ENCODE measurements at places on chromosomes 6 and 20.

DNA sequence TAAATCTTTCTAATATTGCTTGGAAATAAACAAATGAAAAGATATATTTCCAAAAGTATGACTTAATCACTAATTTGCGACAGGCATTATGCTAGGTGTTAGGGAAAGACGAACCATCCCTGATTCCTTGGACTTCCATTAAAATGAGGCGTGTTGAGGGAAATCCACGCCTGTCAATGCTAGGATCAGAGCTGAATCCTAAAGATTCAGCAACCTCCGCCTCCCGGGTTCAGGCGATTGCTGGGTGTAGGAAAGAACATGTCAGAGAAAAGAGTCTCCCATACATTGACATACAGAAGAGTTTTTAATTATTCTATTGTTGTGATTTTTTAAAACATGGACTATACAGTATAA lies 16.8 kb upstream of the PRSS16 start:
- DNase-seq = no peak

GRCh38 chr20:32984196-32984595 lies 20.0 kb downstream of the SUN5 start:
- no peak for DNase-seq

GRCh38 chr6:52994839-52995088 lies 320 bp downstream of the GSTA4 start:
- no peak for DNase-seq

GRCh38 chr6:137746264-137746663 lies 120.8 kb upstream of the TNFAIP3 start:
- DNase-seq = no peak

GRCh38 chr6:21451546-21452013 lies 142.0 kb upstream of the SOX4 start:
- DNase-seq = no peak

DNA sequence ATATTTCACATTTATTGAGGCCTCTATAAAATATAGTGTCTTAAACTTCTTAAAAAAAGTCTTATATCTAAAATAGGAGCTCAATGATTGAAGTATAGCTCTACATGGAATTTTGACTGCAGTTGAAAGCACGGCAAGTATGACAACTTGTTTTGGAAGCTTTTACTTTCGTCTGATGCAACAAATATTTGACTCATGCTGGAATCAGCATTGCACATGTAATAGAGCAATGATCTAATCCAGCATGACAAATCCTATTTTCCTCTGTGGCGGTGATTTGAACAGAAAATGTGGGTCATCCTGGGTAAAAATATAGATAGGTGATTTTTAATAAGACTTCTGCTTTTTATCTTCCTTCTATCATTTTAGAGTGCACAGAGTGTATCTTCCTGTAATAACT lies 111.6 kb downstream of the TINAG start:
- no peak for DNase-seq

DNA sequence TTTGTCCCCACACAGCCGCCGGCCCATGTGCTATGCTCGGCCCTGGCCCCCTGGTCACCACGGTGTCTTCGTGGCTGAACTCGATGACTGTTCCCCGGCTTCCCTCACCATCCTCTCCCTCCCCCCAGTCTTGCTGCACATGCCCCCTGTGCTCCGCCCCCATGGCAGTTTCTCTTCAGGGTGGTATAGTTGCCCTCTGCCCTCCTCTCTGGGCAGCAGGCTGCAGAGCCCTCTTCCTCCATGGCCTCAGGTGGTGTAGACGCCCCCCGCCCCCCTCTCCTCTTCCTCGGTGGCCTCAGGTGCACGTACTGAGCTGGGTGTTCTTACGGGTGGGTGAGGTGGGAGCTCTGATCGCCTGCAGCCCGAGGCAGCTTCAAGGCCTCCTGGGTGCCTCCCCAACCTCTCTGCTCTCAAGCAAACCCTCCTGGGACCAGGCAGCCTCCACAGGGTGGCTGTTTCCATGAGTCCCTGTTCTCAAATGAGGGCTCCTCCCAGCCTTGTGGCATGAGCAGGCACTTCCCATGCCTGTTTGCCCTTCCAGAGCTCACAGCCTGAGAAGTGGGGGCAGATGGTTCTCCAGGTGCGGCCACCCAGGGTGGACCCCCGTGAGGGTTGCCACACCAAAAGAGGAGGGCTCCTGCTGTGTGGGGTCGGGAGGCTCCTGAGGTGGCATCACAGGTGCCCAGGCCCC lies 24.8 kb downstream of the COL20A1 start:
- no peak for DNase-seq

DNA sequence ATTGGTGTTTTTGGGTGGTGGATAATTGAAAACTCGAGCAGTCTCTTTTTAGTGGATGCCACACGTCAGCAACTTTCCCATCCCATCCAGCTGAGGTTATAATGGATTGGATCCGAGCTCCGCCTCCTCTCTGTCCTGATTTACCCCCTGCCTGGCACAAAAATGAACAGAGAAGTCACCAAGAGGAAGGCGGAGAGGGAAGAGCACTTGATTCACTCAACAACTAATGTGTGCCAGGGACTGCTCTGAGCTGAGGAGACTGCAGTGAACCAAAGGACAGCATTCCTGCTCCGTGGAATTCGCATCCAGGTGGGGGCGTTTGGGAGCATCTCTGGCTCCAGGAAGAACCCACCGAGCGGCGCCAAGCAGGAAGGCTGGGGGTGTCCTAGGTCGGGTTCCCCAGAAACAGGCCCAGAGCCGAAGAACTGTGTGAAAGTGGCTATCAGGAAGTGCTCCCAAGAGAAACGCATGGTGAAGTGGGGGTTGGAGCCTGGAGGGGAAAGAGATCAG lies 95.8 kb upstream of the NAA20 start:
- DNase-seq = no peak

GRCh38 chr6:31771992-31772358 lies 5.2 kb downstream of the VWA7 start:
- DNase-seq = no peak

DNA sequence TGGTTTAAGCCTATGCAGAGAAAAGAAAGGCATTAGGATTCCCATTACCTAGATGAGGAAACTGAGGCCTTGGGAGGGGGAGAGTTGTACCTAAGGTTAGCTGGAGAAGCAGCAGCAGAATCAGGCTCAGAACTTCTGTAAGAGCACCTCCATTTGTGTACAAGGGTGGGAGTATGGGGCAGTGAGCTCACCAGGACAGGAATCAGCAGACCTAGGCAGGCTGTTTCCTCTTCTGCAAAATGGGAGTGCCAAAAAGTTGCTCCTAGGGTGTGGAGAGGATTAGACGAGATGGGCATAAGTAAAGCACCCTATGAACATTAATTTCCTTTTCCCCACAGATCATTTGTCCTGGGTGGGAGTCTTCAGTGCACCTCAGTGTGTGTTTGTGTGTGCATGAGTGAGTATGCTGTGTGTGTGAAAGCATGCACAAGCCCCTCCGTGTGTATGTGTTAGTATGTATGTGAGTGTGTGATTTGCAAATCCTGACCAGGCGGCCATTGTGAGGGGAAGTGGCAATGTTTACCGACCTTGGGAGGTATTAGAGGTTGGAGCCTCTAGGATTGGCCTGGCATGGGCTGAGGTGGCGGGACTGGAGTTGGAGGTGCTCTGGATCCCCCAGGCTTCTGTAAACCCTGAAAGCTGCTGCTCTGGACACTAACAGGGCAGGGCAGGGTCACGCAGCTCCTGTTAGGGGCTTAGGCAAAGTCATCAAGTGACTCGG lies 78.8 kb downstream of the VEGFA start:
- DNase-seq = no peak

- no peak for DNase-seq
These were observed 27.9 kb downstream of the PPARD start for GRCh38 chr6:35370124-35370741.

DNA sequence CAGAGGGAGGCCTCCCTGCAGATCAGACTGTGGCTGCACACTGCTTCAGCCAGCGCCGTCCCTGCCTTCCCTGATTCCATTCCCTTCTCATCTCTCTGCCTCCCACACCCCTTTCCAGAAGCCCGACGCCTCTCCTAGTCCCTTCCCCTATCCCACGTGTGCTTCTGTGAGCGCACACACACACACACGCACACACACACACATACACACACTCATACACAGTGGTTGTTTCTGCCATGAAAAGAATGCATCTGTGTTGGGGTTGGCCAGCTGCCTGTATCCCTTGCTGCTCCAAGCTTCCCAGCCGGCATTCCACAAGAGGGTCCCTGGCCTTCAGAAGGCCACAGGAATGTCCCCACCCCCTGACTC lies 51.7 kb downstream of the MOCS1 start:
- DNase-seq = no peak

GRCh38 chr20:62910777-62911497 lies 15.4 kb downstream of the DIDO1 start:
- no peak for DNase-seq

GRCh38 chr6:109690373-109690736 lies 647 bp downstream of the AK9 start:
- DNase-seq = peak; percentile 45

DNA sequence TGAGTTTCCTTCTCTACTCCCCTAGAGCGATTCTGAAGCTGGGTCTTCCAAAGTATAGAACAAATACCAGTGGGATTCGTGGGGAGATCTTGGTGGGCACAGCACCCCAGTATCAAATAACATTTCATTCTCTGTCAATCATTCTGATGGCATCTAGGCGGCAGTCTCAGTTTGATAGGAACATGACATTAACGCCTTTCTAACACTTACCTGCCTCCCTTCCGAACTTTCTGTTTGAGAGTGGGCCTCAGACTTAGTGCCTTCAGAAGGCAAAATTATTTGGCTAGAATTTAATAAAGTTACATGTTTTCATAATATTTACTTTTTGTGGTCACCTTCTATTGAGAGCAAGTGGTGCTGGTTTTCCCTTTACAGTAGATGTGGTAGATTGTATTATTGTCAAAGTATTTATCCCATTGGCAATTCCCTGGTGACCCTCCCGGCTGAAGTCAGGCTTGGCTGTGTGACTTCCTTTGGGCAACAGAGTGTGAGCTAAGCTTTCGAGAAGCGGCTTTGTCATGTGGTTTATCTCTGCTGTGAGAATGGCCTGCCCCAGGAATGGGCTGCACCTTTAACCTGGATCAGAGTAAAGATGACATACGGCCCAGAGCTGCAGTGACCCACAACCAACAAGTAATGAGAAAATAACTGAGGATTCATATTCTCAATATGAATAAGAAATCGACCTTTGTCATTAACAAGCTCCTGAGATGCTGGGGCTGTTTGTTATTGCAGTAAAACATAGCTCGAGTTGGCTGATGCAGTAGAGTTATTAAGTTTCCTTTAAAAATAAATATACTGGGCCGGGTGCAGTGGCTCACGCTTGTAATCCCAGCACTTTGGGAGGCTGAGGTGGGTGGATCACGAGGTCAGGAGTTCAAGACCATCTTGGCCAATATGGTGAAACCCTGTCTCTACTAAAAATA lies 45.2 kb upstream of the PTPN1 start:
- DNase-seq = no peak

DNA sequence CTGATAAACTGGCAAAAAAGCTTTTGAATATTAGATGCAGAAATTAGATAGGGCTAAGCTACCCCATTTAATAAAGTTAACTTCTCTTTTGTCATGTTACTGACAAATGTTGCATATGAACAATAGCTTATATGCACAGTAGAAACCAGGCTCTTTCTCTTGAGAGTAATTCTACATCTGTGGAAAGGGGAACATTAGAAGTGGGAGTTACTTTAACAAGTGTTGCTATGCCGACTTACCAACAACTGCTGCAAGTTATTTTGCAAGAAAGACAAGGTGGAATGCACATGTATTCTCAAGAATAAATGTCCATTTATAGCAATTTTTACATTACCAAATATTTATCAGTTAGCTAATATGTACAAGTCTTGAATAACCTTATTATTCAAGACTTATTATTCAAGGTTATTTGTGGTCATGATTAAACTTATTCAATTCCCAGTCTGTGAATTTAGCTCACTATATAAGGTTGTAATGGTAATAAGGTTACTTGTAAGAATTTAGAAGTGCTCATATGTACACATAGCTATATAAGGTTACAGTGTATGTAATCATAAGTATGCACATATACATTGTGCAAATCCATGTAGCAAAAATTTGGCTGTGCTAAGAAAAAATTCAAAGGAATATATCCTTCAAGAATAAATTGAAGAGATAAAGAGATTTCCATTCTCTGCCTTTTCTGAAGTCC lies 38.3 kb downstream of the ADGRG6 start:
- no peak for DNase-seq

- DNase-seq = no peak
These were observed 103.6 kb downstream of the NOL4L start for GRCh38 chr20:32481311-32482142.

GRCh38 chr6:40341726-40342125 lies 245.4 kb downstream of the LRFN2 start:
- no peak for DNase-seq

- DNase-seq = no peak
These were observed 39.7 kb downstream of the BCL2L1 start for GRCh38 chr20:31682927-31683326.

GRCh38 chr20:25464501-25465242 lies 57.2 kb downstream of the GINS1 start:
- no peak for DNase-seq

- no peak for DNase-seq
These were observed 14.6 kb downstream of the GCLC start for GRCh38 chr6:53530346-53530745.

- no peak for DNase-seq
These were observed 69.8 kb downstream of the ZHX3 start for GRCh38 chr20:41247523-41248367.

DNA sequence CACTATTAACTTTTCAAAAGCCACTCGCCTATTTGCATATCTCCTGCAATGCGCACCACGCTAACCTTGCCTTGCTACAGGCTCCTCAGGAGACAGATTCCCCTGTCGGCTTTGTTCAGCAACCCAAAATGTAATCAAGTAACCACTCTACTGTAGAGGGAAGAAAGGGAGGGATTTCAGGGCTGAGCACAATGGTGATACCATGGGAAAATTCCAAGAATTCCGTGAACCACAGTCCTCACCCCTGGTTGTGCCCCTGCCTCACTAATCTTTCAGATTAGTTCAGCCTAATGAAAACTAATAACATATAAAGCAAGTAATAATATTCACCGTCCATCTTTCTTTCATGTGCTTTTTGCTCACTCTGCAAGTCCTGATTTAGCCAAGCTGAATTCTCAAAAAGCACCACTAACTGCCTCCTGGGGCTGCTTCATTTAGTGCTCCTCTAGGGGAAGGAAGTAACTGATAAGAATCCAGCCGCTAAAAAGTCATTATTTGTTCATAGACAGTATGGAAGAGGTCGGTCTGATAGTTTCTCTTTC lies 6.6 kb downstream of the CITED2 start:
- DNase-seq = no peak

GRCh38 chr6:88870717-88871330 lies 92.6 kb downstream of the RNGTT start:
- no peak for DNase-seq

DNA sequence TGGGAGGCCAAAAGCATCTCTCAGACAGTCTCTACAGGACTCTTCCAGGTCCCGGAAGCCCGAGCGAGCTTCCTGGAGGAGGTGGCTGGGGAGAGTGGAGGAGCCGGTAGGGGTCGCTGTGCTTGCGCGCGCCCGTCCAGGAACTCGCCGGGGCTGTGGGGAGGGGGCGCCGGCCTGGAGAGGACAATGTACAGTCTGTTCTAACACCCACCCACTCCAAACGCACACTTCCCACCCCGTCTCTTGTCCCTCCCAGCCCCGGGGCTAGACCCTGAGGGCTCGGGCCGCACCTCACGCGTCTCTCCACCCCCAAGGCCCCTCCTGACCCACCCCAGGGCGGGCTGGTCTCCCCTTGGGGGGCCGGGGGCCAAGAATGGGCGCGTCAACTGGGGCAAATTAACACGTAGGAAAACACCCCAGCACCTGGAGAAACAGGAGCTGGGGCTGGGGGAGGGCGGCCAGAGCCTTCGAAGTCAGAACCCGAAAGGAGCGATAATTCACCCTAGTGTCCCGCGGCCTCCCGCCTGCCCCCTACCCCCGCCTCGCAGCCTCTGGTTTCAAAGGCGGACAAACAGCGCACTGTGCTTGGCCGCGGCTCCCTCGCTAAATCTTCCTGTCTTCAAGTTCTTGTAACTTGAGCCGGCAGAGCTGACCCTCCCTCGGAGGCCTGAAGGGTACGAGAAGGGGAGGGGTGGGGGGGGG lies 103.2 kb upstream of the FOXP4 start:
- no peak for DNase-seq
